Left ventricle myocardium inferior (tissue), 1 donor: ENCODE measurements at places on chromosomes 12 and 14.

DNA sequence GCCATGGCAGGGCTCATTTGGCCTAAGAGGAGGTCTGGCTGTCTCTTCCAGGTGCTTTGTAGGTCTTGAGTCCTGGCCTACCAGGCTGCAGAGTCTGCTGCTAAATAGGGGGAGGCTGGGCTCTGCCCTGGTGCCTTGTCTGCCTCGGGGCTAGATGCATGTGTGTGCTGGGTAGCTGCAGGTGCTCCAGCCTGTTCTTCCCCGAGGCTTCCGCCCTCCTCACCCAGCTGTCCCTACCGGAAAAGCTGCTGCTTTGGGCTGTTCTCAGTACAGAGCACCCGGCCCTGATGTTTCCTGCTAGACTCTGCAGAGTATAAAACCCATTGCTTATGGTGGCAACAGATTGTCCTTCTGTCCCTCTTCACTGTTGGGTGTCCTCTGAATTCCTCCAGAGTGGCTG is 37.7 kb downstream of the RAB35 start:
- DNase-seq, result no peak

DNA sequence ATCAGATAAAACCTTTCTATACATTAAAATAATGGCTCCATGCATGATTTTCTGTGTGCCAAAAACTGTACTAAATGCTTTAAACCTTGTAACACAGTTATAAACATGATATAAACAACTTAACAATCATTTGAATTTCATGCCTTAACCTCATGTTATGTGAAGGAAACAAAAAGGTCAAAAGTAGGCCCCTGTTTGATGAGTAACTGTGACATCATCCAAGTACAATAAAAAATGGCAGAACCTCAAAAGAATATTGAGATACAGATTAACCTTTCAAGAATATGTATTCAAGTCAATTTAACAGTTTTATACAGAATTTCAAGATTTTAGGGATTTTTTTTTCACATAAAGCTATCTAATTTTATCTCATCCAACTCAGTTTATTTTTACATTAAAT is 310.7 kb upstream of the DCN start:
- no peak for DNase-seq

- no peak for DNase-seq
Measured at GRCh38 chr14:91257328-91258010, 13.0 kb upstream of the GPR68 start.

GRCh38 chr12:20722142-20722541 is 27.0 kb downstream of the SLCO1C1 start:
- no peak for DNase-seq

DNA sequence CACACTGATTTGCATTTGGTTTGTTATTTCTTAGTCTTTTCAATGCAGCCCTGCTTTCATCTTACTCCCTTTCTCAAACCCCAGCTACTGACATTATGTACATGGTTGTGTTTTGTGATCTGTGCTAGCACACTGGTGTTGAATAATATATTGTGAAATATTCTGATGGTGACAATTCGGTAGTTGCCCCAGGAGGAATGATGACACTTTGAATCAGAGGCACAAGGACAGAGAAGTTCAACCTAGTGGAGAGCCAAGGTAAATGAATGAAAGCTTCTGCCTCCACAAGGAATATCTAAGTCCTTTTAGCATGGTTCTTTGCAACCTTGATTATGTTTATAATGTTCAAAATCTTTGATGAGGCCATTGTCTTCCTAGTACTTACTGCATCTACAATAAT is 159.9 kb downstream of the PDE3A start:
- DNase-seq, result no peak

DNA sequence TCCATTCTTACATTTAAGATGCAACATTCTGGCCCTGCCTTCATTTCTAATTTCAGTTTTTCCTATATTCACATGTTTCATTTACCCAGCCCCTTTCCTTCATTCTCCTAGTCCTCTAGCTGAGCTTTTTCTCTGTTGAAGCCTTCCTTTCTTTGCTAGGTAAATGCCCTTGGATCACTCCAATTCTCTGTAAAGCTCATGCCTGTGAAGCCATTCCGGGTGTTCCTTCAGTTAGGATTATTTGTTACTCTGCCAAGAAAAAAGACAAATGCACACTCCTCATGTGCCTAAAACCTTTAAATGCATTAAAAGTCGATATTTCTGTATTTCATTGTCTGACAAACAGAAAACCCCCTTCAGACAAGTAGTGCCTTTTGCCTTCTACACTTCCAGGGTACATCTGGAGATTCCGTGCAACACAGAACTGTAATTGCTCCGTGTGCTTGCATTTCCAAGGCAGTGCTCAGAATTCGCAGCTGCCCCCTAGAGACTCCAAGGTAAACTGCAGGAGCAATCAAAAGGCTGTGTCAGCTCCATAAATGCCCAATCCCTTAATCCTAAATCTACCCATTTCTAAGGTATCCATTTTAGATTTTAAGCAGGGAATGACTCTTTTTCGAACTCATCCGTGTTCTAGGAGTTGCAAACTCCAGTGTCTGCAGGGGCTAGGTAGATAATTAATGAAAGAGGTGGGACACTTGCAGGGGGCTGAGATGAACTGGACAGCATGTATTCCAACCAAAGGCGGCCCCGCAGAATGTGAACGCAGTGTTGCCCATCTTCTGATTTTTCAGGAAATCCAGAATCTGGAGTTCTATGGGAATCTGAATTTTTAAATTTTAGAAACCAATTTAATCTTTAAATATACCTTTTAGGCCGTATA is 320.2 kb downstream of the GRIN2B start:
- DNase-seq, result no peak

GRCh38 chr12:68199127-68199526 is 26.5 kb downstream of the IL26 start:
- no peak for DNase-seq

- no peak for DNase-seq
Measured at GRCh38 chr14:57274551-57274950, 5.8 kb downstream of the AP5M1 start.

GRCh38 chr12:530821-531220 is 71.1 kb downstream of the B4GALNT3 start:
- no peak for DNase-seq

DNA sequence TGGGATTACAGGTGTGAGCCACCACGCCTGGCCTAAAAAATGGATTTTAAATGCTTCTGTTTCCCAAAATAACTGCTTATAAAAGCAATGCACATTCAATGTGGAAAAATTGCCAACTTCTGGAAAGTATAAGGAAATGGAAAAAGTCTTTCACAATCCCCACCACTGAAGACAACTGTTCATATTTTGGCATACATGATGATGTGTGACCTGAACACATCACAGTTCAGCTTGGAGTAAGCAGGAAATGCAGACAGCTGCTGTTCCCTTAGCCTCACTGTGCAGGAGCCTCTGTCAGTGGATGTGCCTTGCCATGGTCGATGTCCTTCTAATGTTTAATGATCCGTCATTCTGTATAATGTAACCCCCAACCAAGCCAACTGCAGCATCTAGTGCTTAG is 5.2 kb downstream of the MTERF2 start:
- no peak for DNase-seq

DNA sequence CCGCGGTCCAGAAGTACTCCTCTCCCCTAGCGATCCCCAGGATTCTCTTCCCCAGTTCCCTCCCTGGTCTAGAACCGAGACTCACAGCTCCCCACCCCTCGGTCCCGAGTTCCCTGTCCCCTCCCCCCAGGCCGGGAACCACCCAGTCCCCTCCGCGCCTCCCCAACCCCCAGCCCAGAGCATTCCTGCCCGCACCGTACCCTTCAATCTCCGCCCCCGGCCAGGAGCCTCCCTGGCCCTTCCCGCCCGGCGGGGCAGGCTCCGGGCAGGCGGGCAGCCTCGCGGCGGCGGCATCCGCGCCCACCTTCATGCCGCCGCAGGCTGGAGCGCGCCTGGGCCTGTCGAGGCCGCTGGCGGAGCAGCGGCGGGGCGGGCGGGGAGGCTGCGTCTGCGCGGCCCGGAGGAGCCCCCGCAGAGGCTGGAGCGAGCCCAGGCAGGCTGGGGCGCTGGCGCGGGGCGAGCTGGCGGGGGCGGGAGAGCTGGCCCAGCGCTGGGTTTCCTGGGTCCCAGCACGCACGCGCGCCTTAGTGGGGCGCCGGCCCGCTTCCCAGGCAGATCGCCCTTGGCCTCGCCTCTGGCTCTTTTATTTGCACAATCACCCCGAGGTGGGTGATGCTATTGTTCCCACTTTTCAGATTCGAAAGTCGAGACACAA is 22.2 kb upstream of the GPR132 start:
- peak; percentile 62 for DNase-seq

- no peak for DNase-seq
Measured at GRCh38 chr12:28543021-28543890, 353.0 kb downstream of the CCDC91 start.

GRCh38 chr14:105377555-105378182 is 20.7 kb upstream of the TEX22 start:
- DNase-seq, result no peak

GRCh38 chr14:61651355-61651754 is 44.0 kb upstream of the HIF1A start:
- no peak for DNase-seq

DNA sequence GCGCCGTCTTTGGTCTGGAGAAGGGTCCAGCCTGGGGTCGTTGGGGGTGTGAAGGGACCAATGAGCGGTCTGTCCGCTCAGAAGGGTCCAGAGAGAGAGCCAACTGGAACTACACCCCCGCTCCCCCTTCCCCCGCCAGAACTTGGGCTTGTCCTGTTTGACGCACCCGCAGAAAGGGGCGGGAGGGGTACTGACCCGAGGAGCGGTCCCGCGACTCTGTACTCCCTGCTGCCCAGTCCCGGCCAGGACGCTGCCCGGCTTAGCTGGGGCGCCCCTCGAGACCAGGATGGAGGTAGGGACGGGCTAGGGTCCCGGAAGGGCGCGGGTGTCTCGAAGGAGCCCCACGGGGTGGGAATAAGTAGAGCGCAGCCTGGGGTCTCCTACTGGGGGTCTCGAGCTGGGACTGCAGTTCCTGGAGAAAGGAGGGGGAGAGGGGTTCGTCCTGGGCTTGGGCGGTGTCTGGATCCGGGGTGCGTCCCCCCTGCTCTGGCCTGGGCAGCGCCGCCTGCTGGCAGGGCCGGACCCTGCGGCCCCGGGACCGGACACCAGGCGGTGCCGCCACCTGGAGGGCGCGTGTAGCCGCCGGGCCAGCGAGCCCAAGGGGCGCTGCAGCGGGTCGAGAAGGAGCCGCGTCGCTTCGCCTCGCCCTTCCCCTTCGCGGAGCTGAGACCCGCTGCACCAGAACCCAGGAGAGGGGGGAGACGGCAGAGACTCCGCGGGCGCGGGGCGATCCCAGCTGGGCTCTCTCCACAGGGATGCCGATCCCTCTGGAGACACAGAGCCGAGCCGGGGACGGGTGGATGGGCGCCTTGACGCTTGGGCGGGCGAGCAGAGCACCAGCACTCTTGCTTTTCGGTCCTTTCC is 3.8 kb upstream of the CACNB3 start:
- peak; percentile 84 for DNase-seq

DNA sequence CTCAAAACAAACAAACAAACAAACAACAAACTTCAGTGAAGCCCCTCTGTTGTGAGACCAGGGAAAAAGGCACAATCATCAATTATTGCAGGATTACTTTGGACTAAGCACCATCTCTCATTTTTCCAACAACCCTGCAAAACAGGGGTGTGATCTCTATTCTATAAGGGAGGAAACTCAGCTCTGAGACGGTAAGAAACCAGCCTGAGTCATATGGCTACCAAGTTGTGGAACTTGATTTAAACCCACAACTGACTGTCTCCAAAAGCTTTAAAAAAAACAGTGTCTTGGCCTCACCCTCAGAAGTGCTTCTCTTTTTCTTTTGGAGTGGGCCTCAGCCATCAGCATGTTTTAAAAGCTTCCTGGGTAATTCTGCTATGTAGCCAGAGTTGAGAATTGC is 49.8 kb downstream of the RIN3 start:
- DNase-seq, result no peak

DNA sequence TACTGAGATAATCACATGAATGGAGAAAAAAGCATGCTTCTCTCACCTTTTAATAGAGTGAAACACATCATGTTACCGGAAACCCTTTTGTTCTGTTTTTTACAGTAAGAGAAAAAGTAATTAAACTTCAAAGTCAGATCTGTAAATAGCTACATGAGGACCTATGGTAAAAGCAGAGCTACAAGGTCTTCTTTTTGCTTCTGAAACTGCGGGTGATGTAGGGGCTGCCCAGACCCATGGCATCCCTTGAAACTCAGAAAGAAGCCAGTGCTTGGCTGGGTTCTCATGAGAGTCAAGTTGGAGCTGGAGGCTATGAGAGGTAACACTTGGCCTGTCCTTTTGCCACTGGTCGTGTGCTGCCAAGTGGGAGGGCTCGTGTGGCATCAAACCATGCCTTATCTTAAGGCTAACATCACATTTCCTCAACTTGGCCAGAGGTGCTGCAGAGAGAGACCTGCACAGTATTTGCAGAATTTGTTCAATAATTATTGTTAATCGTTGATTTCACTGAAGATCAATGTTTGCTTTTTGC is 47.6 kb downstream of the EML1 start:
- no peak for DNase-seq

GRCh38 chr12:6020930-6021329 is 75.9 kb upstream of the ANO2 start:
- DNase-seq, result no peak

- no peak for DNase-seq
Measured at GRCh38 chr12:85955127-85955526, 81.0 kb downstream of the NTS start.

GRCh38 chr14:99188731-99189191 is 83.2 kb downstream of the BCL11B start:
- DNase-seq, result no peak

GRCh38 chr12:14846876-14847580 is 3.7 kb upstream of the ART4 start:
- DNase-seq, result no peak

- peak; percentile 74 for DNase-seq
Measured at GRCh38 chr14:70905301-70905700, 2.0 kb upstream of the PCNX1 start.

DNA sequence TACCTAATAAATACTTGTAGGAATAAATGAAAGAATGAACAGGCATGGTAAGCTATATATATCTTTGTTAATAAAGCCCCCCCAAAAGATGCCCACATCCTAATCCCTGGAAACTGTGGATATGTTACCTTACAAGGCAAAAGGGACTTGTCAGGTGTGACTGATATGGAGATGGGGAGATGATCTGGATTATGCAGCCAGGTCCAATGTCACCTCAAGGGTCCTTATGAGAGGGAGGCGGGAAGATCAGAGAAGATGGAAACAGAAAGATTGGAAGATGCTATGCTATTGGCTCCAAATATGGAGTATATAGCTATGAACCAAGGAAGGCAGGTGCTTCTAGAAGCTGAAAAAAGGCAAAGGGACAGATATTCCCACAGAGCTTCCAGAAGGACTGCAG is 3.4 kb downstream of the RBM19 start:
- no peak for DNase-seq

- no peak for DNase-seq
Measured at GRCh38 chr12:128853600-128854197, 421 bp downstream of the GLT1D1 start.

- DNase-seq, result no peak
Measured at GRCh38 chr14:93976477-93977057, at the start of gene ASB2. ASB2 (minus strand) TSS chr14:93976570; CDS start chr14:93964539, 12,031 bp downstream.

GRCh38 chr12:80946591-80946990 is 8.9 kb upstream of the LIN7A start:
- DNase-seq, result no peak
